ENCODE measurements at places on chromosomes 2 and 18. TPM values are rescaled to one million over a fixed set of nuclear protein-coding genes. Genes with fewer than 3 reads are reported as not detected.

TMEM163 gene
- not detected for total RNA-seq

VRK2 gene
- total RNA-seq: 17.9 TPM

DNA sequence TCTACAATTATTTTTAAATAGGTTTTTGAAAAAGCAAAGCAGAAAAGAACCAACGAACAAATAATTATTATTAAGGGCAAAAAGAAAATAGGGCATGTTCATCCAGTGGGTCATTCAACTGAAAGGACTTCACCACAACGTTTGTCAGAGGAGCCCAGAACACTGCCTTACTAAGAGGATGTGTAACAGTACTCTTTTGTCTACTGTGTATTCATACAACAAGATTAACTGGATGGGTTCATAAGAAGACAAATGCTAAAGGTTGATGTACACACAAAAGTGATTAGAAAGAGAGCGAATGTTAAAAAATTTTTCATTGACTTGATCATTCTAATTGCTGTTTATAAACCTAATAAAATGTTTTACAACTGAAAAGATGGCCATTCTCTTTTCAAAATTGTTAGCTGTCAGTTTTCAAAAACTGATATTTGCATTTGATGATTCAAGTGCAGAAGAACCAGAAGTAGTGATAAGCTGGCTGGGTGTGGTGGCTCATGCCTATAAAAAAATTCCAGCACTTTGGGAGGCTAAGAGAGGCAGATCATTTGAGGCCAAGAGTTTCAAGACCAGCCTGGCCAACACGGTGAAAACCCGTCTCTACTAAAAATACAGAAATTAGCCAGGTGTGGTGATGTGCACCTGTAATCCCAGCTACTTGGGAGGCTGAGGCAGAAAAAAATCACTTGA is 33.1 kb downstream of the MGAT4A start:
- H3K36me3 ChIP-seq: no peaks in the 10 kb centered on the region
- no peak for DNase-seq

GRCh38 chr2:101534149-101534611 is 59.3 kb upstream of the RFX8 start:
- peak overlapping the region; percentile 32 for H3K27ac ChIP-seq
- H3K27me3 ChIP-seq: no peaks in the 10 kb centered on the region
- H3K36me3 ChIP-seq: no peaks in the 10 kb centered on the region
- no peak for DNase-seq
- H3K4me3 ChIP-seq: no peak overlapping the region

GRCh38 chr2:236974752-236975151 is 110.9 kb upstream of the COPS8 start:
- no peak overlapping the region for H3K27ac ChIP-seq
- DNase-seq: no peak
- no peaks in the 10 kb centered on the region for H3K27me3 ChIP-seq

SLC5A7 gene
- total RNA-seq: not detected

- no peaks in the 10 kb centered on the region for H3K36me3 ChIP-seq
- H3K4me1 ChIP-seq: no peaks in the 10 kb centered on the region
- no peak for DNase-seq
- no peaks in the 10 kb centered on the region for H3K27me3 ChIP-seq
- no peak overlapping the region for H3K4me3 ChIP-seq
Measured at GRCh38 chr18:66439670-66440069, 164.2 kb downstream of the CDH19 start.

DNA sequence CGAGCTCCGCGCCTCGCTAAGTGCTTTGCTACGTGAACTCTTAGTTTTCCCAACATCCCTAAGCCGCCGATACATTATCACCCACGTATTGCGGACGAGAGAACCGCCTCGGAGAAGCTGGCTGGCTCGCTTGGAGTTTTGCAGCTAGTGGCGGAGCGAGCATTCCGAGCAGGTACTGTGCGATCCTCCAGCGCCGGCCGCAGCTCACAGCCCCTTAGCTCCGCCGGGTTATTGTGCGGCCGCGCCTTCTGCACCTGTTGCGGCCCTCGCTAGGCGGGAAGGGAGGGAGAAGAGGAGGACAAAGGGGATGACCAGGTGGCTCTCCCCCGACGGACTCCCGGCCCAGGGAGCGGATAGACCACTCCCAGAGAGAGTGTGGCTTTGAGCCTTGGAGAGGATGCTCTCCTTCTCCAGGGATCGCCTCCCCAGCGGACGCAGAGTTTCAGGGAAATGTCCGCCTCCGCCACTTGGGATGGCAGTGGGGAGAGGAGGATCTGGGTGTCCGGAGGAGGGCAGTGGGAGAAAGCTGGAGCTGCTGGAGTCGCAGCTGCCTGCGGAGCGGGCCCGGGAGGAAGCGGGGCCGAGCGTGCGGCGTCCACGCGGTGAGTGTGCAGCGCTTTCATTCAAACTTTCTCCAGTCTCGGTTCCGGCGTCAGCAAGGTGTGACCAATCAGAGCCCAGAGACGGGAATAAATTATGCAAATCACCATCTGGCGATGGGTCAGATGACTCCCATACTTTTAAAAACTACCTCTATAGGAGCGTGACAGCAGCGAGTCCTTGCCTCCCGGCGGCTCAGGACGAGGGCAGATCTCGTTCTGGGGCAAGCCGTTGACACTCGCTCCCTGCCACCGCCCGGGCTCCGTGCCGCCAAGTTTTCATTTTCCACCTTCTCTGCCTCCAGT is at the start of gene LIPG:
Gene LIPG, plus strand, starts transcription at position 769 of the 905 bp plus-strand sequence. CDS start 252 bp downstream, outside the sequence.
- peaks cover 36% of the 10 kb centered on the region for H3K4me1 ChIP-seq
- no peak for DNase-seq
- H3K27ac ChIP-seq: no peak within 1 kb of the TSS
- H3K36me3 ChIP-seq: no peaks in the 10 kb centered on the region
- H3K27me3 ChIP-seq: peaks cover 81% of the 10 kb centered on the region

NCKAP5 gene
- total RNA-seq: 6.9 TPM

- DNase-seq: no peak
- H3K36me3 ChIP-seq: no peaks in the 10 kb centered on the region
- no peaks in the 10 kb centered on the region for H3K4me1 ChIP-seq
- no peaks in the 10 kb centered on the region for H3K27me3 ChIP-seq
Measured at GRCh38 chr2:187091664-187092063, 242.7 kb upstream of the ZSWIM2 start.

DNA sequence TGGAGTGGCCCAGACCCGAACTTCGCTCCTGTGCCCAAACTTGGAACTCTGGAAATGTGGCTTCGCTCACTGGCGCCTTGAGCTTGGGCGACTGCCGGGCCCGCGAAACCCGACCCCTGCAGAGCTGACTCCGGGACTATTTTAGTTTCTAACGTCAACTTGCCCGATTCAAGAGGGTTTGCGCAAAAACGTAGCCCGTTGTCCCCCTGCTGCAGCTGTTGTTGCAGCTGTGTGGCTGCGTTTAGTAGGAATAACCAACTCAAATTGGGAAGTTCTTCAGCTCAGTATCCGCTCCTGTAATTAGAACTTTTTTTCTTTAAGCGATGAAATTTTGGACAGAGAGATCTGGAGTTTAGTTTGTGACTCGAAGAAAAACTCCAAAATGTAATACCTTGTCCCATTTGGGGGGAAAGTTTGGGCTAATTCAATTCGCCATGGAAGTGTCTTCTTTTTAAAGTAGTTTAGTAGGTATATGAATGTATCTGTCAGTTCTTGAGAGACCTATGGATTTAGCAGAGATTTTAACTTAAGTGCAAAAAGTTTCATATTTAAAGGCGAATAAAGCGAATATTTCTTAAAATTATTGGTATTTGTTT is 559 bp downstream of the MYL12A start:
- peaks cover 9% of the 10 kb centered on the region for H3K36me3 ChIP-seq
- DNase-seq: no peak
- peak overlapping the region; percentile 100 for H3K4me3 ChIP-seq
- peaks cover 72% of the 10 kb centered on the region for H3K4me1 ChIP-seq

DNA sequence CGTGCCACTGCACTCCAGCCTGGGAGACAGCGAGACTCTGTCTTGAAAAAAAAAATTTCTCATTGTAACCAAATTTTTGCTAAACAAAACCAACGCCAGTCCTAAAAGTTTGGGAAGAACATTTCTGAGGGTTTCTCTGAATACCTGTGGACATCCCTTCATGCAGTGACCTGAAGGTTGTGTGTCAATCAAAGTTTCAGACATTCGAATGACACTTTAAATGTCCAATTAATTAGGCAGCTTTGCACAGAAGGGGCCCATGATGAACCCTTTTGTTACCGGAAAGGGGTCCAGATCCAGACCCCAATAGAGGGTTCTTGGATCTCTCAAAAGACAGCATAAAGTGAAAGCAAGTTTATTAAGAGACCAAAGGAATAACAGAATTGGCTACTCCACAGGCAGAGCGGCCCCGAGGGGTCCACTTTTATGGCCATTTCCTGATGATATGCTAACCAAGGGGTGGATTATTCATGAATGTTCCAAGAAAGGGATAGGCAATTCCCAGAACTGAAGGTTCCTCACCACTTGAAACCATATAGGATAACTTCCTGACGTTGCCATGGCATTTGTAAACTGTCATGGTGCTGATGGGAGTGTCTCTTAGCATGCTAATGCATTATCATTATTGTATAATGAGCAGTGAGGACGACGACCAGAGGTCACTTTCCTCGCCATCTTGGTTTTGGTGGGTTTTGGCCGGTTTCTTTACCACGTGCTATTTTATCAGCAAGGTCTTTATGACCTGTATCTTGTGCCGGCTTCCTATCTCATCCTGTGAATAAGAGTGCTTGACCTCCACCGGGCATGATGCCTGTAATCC is 27.5 kb upstream of the HPCAL1 start:
- H3K36me3 ChIP-seq: no peaks in the 10 kb centered on the region
- H3K4me1 ChIP-seq: peaks cover 13% of the 10 kb centered on the region
- no peaks in the 10 kb centered on the region for H3K27me3 ChIP-seq

OXER1 gene
- 0.18 TPM for total RNA-seq

DNA sequence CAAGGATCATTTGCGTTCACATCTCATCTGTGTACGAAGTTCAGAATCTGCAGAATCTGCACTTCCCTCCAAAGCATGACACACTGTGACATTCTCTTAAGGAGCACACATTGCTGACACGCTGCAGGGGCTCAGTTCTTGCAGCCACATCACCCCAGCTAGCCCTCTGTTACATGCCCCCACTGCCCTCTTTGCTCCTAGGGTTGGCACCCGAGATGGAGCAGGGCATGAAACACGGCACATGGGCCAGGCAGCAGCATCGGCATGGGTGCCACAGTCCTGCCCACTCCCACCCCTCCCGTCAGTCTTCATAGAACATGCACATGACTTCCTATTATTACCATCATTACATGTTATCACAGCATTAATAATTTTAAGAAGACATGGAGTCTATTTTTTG is 76.4 kb downstream of the COL6A3 start:
- no peak for DNase-seq
- H3K27ac ChIP-seq: no peak overlapping the region
- H3K4me1 ChIP-seq: no peaks in the 10 kb centered on the region
- H3K4me3 ChIP-seq: no peak overlapping the region

MBP gene
- 22.5 TPM for total RNA-seq

- H3K4me3 ChIP-seq: no peak overlapping the region
- no peak for DNase-seq
- peaks cover 4% of the 10 kb centered on the region for H3K36me3 ChIP-seq
- H3K27me3 ChIP-seq: no peaks in the 10 kb centered on the region
- no peak overlapping the region for H3K27ac ChIP-seq
Measured at GRCh38 chr2:231099918-231100317, 24.9 kb downstream of the HTR2B start.

DNA sequence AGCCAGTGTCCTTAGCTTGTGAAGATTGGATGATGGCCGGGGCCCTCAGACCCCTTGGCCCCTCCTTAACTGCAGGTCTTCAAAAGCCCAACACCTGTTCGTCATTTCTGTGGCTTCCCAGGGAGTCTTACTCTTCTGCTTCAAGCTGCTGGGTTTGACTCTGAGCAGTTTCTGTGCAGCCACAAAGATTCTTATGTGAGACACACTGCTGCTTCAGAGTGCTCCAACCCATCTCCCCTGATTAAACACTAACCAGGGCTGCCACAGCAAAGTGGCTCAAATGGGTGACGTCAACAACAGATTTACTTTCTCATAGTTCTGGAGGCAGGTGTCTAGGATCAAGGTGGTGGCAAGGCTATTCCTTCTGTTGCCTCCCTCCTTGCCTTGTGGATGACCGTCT is 40.8 kb downstream of the TSN start:
- no peaks in the 10 kb centered on the region for H3K36me3 ChIP-seq
- no peak overlapping the region for H3K4me3 ChIP-seq
- no peak for DNase-seq
- H3K27me3 ChIP-seq: peaks cover 13% of the 10 kb centered on the region

GCG gene
- total RNA-seq: not detected

- no peaks in the 10 kb centered on the region for H3K27me3 ChIP-seq
- DNase-seq: no peak
- H3K27ac ChIP-seq: peak overlapping the region; percentile 72
- no peaks in the 10 kb centered on the region for H3K36me3 ChIP-seq
Measured at GRCh38 chr18:48126240-48126639, 195.8 kb upstream of the SMAD2 start.

- H3K27ac ChIP-seq: no peak overlapping the region
- DNase-seq: no peak
- H3K4me3 ChIP-seq: no peak overlapping the region
Measured at GRCh38 chr2:190129421-190130199, 67.1 kb upstream of the MSTN start.

SRD5A2 gene
- total RNA-seq: not detected

DNA sequence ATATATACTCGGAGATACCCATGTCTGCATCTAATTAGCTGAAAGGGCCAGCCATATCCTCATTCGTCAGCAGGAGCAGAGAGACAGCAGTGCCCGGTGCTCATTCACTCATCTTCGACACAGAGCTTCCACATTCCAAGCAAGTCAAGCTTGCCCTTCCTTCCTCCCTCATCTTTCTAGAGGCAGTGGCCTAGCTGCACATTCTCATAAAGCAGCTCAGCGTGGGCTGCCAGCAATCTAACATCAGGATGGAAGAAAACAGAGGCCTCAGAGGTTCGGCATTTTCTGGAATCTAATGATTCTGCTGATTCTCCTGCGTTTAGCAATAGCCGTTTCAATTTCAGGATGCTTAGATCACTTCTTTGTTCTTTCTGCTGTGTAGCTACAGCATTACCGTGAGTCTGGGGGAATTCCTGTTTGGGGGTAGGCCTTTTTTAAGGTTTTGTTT is 68.8 kb downstream of the CLHC1 start:
- H3K4me3 ChIP-seq: no peak overlapping the region
- H3K36me3 ChIP-seq: no peaks in the 10 kb centered on the region
- no peak overlapping the region for H3K27ac ChIP-seq
- H3K4me1 ChIP-seq: peaks cover 8% of the 10 kb centered on the region

DNA sequence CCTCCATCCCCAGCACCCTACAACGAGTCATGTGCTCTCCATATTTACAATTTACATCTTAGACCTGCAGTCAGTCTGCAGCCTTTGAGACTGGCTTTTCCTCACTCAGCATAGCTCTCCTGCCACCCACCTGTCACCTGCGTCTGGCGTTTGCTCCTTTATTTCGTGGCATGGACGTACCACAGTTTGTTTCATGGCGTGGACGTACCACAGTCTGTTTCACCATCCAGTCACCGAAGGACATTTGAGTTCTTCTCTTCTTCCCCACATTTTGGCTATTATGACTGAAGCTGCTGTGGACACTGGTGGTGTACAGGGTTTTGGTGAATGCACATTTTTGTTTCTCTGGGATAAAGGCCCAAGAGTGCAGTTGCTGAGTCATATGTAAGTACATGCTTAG is 141.8 kb upstream of the CTDP1 start:
- H3K27ac ChIP-seq: no peak overlapping the region
- no peaks in the 10 kb centered on the region for H3K27me3 ChIP-seq
- no peak overlapping the region for H3K4me3 ChIP-seq
- peaks cover 8% of the 10 kb centered on the region for H3K4me1 ChIP-seq
- H3K36me3 ChIP-seq: no peaks in the 10 kb centered on the region
